ENCODE measurements at places on chromosomes 4 and X.
A peak's percentile ranks its signal among the peaks of the same experiment; 100 is the strongest.

GRCh38 chrX:31572360-31572759, 500.5 kb upstream of the FTHL17 start:
- DNase-seq = no peak

DNA sequence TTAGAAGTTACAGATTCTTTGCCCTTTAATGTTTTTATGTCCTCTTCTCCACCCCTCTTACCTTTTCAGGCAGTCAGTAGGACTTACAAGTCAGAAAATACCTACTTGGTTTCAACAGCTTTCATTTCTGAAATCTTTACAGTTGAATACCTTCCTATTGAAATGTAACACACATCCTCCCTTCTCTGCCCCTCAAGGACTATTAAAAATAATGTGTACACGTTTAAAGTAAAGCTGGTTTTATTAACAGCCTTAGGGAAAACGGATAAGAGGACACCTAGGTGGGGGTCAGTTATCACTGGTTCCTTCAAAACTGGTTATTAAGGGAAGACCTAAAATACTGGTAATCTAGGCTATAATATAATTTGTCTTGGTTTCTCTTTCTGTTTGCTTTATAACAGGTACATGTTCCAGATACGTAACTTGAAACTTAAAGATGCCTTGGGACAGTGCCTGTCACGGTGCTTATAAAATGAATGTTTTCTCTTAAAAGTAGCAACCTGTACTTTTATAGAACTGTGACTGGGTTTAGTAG, 1.8 kb downstream of the CCSER1 start:
- DNase-seq = no peak

DNA sequence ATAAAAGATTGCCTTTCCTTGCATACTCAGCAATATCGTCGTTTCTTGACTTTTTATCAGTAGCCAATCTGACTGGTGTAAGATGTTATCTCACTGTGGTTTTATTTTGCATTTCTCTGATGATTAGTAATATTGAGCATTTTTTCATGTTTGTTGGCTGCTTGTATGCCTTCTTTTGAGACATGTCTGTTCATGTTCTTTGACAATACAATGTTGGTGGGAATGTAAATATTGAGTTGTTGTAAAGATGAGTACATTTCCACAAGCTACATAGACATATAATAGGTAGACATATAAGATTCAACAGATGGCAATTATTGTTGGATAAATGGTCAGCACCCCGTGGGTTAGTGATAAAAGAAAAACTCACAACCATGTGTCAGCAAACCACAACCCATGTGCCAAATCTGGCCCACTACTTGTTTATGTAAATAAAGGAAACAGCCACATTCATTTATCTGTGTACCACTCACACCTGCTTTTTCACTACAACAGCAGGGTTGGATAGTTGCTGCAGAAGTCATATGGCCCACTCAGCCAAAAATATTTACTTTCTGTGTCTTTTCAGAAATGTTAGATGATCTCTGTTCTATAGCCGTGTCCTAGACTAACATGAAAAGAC, 153.1 kb upstream of the VCX start:
- DNase-seq = no peak

GRCh38 chrX:19342331-19342906, 1.3 kb upstream of the PDHA1 start:
- DNase-seq = no peak

GRCh38 chr4:73139991-73140390, 70.5 kb upstream of the COX18 start:
- DNase-seq = no peak

- DNase-seq = no peak
Observed at GRCh38 chrX:15033917-15034316, 160.7 kb downstream of the MOSPD2 start.

DNA sequence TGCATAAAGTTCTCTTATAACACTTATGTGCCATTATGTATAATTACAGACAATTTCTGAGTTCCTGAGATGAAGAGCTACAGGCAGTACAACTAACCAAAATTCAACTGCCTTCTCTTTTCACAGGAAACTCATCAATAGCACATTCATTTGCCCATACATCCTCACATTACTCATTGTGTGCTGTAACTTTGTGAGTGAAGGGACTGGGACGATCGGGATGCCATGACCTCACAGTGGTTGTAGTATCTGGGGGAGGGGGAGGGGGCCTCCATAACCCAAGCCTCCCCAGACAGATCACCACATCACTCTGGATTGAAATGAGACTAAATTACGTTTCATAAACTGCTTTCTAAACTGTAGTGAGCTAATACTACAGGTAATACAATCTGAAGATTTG, 60.7 kb downstream of the ABCG2 start:
- DNase-seq = no peak

DNA sequence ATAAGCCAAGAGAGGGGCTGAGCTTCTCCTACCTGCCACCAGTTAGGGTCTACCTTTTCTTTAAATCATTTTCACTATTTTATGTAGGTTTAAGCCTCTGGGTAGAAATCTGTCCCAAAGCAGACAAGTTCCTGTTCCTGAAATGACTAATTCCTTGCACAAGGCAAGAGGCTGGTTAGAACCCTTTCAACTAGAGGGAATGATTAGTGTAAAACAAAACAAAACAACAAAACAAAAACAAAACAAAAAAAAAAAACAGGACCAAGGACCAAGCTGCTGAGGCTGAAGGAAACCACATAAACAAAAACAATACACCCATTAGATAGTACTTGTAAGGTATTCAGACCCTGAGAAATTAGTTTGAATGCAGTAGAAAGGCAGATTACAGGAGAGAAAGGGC, 62.7 kb downstream of the MAML3 start:
- no peak for DNase-seq

GRCh38 chrX:71181558-71181909, 36.9 kb downstream of the NLGN3 start:
- no peak for DNase-seq

DNA sequence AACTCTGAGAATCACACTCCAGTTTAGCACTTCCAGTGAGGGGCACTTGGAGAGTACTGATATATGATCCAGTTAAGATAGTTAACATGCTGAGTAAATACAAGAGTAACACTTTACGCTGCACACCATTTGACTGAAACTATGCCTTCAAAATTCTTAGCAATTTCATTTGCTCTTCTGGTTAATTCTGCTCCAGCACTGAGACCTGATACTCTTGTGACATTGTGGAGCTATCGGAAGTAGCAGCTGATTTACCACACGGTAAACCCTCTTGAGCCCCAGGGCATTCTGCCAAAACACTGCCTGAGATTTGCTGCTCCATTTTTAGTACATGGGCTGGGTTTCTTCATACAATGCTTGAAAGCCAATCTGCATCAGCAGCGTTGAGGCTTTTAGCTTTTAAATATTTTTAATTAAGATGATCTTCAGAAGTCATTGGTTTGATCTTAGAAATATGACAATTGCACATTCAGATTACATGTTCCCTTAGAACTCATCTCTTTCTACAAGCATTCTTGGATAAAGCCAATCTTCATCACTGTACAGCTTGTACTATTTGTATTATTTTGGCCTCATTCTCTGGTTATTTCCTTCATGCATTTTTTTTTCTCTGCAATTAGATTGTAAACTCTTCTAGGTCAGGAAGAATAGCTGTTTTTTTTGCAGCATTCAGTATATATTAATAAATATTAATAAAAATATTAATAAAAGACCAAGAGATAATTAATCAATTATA, 67.8 kb upstream of the ETNPPL start:
- peak; percentile 16 for DNase-seq

- DNase-seq = no peak
Observed at GRCh38 chr4:31998807-31999206, 1278.6 kb downstream of the PCDH7 start.

DNA sequence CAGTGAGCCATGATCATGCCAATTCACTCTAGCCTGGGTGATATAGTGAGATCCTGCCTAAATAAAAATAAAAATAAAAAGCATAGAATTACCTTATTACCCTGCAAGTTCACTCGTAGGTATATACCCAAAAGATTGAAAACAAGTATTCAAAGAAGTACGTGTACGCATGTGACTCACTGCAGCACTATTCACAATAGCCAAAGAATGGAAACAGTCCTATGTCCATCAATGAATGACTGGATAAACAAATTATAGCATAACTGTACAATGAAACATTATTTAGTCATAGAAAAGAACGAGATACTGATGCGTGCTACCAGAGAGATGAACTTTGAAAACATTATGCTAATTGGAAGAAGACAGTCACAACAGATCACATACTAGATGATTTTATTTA, 204.6 kb upstream of the DIAPH2 start:
- no peak for DNase-seq

GRCh38 chrX:123648028-123648810, 84.6 kb downstream of the THOC2 start:
- no peak for DNase-seq

GRCh38 chr4:156084373-156084772, 130.7 kb upstream of the CTSO start:
- DNase-seq = no peak

GRCh38 chr4:48315728-48316630, 25.4 kb upstream of the SLAIN2 start:
- peak; percentile 85 for DNase-seq

- DNase-seq = no peak
Observed at GRCh38 chr4:16834814-16835213, 63.6 kb downstream of the LDB2 start.

GRCh38 chr4:113587156-113587555, 174.4 kb downstream of the CAMK2D start:
- no peak for DNase-seq
